Right kidney (tissue), 9 donors: ENCODE measurements at places on chromosomes 1 and 21.

DNA sequence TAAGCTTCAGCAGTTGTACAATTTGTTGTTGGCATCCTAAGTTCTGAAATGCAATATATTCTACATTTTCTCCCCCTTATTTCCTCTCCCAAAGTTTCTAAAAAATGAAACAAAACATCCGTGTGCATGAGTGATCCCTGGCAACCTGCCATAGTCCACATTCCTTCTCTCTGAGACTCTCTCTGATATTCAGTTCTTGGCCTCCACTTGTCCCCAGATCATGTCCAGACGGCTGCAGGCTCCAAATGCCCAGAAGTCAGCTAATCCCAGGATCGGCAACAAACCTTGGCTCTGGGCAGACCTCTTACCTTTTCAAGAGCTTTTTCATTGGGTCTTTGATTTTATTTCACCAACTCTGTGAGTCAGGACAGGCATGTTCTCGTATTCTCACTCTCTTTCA is 187.8 kb downstream of the ETS2 start:
- peak; percentile 51 for DNase-seq

DNA sequence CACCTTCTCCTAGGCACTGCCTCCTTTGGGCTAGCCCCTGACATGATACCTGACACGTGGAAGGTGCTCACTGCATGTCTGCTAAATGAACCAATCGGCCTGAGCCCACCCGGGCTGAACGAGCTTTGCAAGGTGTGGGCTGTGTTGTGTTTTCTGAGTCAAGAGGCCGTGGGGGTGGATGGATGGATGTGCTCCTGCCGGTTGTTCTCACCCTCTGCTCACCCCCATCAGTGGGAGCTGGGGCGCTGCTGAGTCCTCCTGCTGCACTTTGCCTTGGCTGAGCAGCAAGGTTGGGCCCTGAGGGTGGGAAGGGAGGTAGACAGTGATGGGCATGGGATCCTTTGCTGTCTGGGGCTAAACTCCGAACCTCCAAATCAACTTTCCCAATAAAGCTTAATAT is 6.7 kb upstream of the CACNA1E start:
- no peak for DNase-seq

- no peak for DNase-seq
Observed at GRCh38 chr1:166859597-166859996, 16.5 kb downstream of the TADA1 start.

- no peak for DNase-seq
Observed at GRCh38 chr1:225748529-225748928, 29.1 kb upstream of the SRP9 start.

- DNase-seq = no peak
Observed at GRCh38 chr1:220841293-220841692, 38.0 kb upstream of the HLX start.

DNA sequence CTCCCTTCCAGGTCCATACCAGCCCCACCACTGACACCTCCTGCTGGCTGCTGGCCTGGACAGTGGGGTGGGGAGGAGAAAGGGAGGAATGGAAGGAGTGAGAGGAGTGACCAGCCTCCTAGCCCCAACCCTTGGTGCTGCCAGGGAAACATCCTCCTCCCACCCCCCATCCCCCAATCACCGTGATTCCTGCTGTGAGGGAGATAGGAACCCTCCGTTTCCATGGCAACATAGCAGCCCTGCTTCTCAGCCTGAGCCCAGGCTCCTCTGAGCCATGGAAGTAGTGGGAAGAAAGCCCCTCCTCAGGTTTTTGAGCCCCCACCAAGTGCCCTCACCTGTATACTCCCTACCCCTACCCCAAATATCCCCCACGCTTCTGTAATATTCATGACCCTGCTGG is 44.4 kb upstream of the SCMH1 start:
- no peak for DNase-seq

DNA sequence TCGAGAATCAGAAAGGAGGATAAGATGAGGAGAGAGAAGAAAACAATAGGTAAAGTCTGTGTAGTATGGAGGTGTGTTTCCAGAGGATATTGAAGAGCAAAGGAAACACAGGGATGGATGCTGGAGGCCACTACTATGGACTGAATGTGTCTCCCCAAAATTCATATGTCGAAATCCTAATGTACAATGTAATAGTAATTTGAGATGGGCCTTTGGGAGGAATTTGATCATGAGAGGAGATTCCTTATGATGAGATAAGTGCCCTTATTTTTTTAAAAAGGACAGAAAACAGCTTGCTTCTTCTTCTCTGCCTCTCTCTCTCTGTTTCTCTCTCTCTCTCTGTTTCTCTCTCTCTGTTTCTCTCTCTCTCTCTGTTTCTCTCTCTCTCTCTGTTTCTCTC is 602.2 kb upstream of the ADAMTS5 start:
- no peak for DNase-seq

DNA sequence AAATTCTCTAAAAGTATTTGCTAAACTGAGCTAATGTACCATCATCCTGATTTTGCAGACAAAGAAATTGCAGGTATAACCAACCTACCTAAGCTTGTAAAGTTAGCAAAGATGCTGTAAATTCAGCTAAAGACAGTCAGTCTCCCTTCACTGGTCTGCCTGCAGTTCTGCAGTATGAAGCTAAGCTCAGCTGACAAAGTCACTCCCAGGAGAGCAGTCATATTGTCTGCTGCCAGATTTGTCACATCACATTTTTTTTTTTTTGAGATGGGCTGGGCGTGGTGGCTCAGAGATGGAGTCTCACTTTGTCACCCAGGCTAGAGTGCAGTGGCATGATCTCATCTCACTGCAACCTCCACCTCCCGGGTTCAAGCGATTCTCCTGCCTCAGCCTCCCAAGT is 8.9 kb upstream of the CMPK1 start:
- no peak for DNase-seq

GRCh38 chr1:220879076-220879508 is at the start of gene HLX:
Gene HLX (plus strand): TSS chr1:220879443. CDS start chr1:220879858, 415 bp downstream.
- peak; percentile 76 for DNase-seq

DNA sequence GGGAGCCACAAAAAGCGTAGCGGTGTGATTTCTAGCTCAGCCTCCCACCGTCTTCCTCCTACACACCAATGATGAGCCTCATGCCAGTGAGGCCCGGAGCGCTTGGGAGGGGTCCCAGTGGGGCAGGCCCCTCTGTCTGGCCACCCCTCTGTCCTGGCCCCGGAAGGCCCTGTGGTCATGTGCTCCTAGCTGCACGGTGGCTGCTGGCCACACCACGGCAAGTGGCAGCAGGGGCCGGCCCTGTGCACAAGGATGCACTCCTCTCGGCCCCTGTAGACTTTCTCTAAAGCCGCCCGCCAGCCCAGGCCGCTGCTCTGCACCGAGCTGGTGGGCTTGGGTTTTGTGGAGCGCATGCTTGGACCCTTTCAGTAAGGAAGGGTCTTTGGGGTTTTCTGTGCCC is 53.6 kb downstream of the KCNAB2 start:
- DNase-seq = no peak

- no peak for DNase-seq
Observed at GRCh38 chr1:91529856-91530255, 29.2 kb downstream of the CDC7 start.

GRCh38 chr1:167447521-167448136 is 70.7 kb downstream of the CD247 start:
- no peak for DNase-seq

DNA sequence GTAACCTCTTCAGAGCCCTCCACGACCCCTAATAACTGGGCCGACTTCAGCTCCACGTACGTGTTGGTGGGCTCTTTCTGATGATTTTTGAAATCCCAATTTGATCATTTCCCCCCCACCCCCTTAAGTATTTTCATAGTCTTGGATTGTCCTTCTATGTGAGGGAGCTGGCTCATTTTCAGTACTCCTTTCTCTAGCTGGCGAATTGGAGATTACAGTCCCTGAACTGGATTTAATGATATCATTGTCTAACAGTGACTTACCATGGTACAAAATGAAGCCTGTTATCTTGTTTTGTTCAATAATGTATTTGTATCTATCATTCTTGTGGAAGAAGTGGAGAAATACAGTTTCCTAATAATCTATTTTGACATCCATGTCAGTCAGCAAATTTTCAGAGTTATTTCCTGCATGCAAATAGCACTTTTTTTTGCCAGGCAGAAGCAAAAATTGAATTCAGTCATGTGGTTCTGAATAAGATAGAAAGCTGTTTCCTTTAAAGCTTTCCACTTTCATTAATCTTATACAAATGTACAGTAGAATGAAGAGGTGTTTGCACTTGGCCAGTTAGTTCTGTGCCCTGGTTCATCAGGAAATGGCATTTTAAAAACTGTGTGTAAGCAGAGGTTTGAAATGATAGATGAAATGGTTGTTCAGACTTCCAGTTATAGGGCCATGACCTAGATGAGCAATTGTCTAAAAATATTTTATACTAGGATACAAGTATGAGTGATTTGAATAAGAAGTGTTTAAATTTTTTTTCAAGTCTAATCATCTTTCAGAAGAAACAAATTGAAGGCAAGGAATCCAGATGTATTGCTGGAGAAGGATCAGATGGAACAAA is 104.2 kb downstream of the ATP5PO start:
- no peak for DNase-seq

DNA sequence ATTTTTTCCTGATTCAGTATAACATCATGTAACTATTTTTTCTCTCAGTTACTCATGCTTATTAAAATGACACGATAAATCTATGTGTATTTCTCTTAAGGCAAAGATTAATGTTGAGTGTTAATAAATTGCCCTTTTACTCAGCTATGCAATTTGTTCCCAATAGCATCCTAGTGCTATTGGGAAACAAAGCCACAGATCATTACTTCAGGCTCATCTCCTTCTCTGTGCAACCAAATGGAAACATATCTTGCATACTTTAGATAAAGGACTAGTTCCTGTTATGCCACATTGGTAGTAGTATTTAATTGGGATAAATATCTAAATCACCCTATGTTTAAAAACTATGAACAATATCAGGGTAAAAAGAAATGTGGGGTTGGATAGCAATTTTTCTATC is 106.2 kb downstream of the PLPPR4 start:
- no peak for DNase-seq

DNA sequence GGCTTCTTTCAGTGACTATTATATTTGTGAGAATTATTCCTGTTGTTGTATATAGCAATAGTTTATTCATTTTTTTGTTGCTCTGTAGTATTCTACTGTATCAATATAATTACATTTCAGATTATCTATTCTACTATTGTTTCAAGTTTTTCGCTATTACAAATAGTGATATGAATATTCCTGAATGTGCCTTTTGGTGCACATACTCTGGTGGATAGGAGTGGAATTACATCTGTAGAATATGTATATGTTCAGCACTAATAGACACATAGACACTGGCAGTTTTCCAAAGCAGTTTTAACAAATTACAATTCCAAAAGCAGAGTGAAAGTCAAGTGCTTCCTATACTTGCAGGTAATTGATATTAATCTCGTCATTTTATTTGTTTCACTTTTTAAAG is 696.2 kb upstream of the PRMT6 start:
- DNase-seq = no peak

DNA sequence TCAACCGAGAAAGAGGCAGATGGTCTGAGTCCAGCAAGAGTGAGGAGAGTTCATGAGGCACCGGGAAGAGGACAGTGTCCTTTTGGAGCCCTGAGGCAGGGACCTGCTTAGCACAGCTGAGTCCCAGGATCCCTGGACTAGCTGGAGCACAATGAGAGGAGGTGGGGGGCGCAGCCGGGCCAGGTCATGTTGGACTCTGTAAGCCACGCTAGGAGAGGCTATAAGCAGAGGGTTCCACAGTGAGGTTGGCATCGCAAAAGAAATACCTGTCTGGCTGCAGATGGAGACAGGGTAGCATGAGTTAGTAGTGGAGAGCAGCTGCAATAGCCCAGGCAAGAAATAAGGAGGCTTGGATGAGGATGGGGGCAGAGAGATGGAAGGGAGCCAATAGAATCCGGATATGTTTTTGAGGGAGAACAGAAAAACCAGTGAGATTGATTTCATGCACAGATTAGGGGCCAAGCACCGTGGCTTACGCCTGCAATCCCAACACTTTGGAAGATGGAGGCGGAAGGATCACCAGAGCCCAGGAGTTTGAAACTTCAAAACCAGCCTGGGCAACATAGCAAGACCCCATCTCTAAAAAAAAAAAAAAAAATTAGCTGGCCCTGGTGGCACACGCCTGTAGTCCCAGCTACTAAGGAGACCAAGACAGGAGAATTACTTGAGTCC is 98.2 kb downstream of the DHRS3 start:
- DNase-seq = no peak

GRCh38 chr1:160708118-160708517 is 3.5 kb downstream of the CD48 start:
- DNase-seq = no peak

DNA sequence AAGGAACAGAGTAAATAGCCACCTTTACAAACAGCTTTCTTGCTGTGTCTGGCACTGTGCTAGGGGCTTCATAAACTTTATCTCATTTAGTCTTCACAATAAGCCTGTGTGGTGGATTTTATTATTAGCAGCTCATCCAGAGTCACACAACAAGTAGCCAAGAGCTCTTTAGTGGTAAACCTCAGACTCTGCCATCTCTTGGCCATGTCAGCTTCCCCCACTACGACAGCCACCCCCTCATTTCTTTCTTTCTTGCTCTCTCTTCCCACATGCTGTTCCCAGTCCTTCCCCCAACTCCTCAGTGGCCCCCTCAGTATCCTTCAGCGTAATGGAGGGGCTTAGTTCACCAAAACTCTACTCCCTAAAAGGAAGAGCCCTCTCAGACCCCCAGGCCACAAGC is 1.2 kb upstream of the ZNF683 start:
- no peak for DNase-seq

- DNase-seq = no peak
Observed at GRCh38 chr1:44950892-44951291, 35.5 kb downstream of the EIF2B3 start.

DNA sequence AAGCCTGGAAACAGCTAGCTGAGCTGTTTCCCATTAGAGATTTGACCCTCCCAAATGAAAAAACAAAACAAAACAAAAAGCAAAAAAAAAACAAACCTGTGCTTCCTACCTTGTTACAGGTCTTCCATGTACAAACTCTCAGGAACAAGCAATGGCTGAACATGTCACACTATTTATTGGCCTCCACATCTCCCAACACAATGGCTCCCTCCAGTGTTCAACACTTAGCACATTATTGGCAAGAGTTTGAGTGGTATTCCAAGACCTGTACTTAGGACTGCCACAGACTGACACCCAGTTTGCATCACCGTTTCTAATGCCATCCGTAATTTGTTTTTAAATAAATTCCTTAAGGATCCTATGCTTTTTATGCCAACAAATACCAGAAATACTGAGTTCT is 195.0 kb upstream of the OLFM3 start:
- peak; percentile 18 for DNase-seq

- DNase-seq = no peak
Observed at GRCh38 chr1:11187931-11188330, 1.2 kb upstream of the ANGPTL7 start.
